ENCODE measurements at places on chromosomes 2 and 18. TPM values are rescaled to one million over a fixed set of nuclear protein-coding genes. Genes with fewer than 3 reads are reported as not detected.

The TOGARAM2 gene
- total RNA-seq, result not detected

The RAB17 gene
- not detected for total RNA-seq

The RAB6C gene
- total RNA-seq, result not detected

The IL1RL2 gene
- total RNA-seq, result not detected

The NPHP1 gene
- 8.7 TPM for total RNA-seq

Data from A549 treated with ZK216348 at 1 μM for 4 hours (cell line).